WTC11 (cell line): ENCODE measurements at places on chromosomes 2 and 18. TPM values are rescaled to one million over a fixed set of nuclear protein-coding genes. Genes with fewer than 3 reads are reported as not detected.

DNA sequence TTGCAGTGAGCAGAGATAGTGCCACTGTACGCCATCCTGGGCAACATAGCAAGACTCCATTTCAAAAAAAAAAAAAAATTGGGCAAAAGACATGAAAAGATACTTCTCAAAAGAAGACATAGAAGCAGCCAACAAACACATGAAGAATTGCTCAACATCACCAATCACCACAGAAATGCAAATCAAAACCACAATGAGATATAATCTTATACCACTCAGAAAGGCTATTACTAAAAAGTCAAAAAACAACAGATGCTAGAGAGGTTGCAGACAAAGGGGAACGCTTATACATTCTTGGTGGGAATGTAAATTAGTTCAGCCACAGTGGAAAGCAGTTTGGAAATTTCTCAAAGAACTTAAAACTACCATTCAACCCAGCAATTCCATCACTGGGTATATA is 43.1 kb upstream of the CHAC2 start:
- H3K27ac ChIP-seq, result no peak overlapping the region
- H3K36me3 ChIP-seq, result peaks cover 20% of the 10 kb centered on the region
- H3K4me3 ChIP-seq, result no peak overlapping the region
- peaks cover 12% of the 10 kb centered on the region for H3K4me1 ChIP-seq
- no peaks in the 10 kb centered on the region for H3K27me3 ChIP-seq

DNA sequence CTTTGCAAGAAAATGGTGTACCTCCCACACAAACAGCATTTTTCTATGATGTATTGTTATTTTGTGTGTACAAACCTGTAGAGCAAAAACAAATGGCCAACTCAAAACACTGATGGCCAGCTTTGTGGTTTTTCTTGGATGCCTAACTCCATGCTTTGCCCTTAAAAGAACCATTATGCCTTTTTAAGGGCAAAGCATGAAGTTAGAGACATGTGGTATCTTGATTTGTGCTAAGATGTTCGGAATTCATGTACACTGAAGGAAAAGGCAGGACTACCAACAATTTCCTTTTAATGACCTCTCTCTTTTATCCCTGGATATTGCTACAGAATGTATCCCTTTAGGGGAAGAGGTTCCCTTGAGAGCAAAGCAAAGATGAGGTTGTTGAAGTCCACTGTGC is 273.6 kb downstream of the SCG2 start:
- H3K27ac ChIP-seq, result no peak overlapping the region
- H3K4me3 ChIP-seq, result no peak overlapping the region
- DNase-seq, result no peak
- peaks cover 7% of the 10 kb centered on the region; the same call in 1 of the 2 replicates for H3K4me1 ChIP-seq

DNA sequence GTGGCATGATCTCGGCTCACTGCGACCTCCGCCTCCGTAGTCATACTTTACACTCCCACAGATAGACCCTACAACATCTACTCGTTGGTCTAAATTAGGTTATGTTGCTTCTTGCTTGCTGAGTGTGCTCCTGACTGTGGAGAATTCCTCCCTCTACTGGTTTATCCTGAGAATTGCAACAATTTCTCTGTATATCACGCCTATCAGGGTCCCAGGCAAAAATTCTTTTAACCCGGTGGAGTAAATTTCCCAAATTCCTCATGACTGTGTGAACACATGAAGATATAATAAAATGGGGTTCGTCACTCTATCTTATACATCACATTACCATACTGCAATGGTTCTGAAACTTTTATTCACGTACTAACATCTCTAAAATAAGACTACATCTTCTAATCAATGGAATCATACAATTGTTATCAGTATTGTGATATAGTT is 156.7 kb downstream of the EVA1A start:
- H3K27me3 ChIP-seq, result no peaks in the 10 kb centered on the region
- H3K27ac ChIP-seq, result no peak overlapping the region
- H3K4me3 ChIP-seq, result no peak overlapping the region
- peaks cover 37% of the 10 kb centered on the region for H3K4me1 ChIP-seq
- no peaks in the 10 kb centered on the region for H3K36me3 ChIP-seq

GRCh38 chr2:69779258-69780001 is 37.5 kb downstream of the ANXA4 start:
- no peak overlapping the region for H3K4me3 ChIP-seq
- peaks cover 9% of the 10 kb centered on the region for H3K36me3 ChIP-seq
- H3K27me3 ChIP-seq, result no peaks in the 10 kb centered on the region
- DNase-seq, result no peak
- peak overlapping the region; percentile 71 for H3K27ac ChIP-seq
- peaks cover 55% of the 10 kb centered on the region for H3K4me1 ChIP-seq

DNA sequence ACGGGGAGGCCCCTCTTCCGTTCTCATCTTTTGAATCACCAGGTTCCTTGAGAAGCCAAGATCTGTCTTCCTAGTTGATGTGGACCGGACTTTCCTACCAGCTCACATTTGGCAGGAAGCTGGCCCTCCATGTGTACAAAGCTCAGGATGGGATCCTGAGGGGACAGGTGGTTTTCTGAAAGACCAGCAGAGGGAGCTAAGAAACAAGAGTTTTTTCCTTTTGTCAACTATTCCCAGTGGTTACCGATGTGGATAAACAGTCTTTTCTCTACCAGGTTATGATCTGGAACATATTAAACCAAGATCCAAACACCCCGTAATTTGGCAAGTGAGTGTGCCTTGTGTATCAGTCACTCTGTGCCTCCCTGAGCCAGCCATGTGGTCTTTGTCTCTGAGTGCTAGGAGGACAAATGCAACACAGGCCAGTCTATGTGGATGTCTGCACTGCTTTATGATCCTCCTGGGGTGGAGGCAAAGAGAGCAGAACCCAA is 25.1 kb upstream of the ARHGAP25 start:
- DNase-seq, result no peak
- no peaks in the 10 kb centered on the region for H3K36me3 ChIP-seq
- no peak overlapping the region for H3K4me3 ChIP-seq
- H3K4me1 ChIP-seq, result peaks cover 6% of the 10 kb centered on the region

DNA sequence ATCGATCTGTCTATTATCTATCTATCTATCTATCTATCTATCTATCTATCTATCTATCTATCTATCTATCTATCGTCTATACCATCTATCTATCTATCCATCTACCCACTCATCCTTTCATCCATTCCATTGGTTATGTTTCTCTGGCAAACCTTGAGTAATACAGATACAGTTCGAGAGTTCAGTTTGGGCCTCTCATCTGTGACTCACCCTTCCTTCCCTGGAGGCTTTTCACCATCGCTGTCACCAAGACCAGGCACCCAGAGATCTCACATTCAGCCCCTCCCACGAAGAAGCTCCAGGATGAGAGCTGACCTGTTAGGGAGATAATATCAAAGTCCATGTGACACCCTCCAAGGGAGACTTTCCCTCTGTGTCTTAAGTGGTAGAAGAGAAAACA is 164.1 kb upstream of the CELF4 start:
- no peaks in the 10 kb centered on the region for H3K4me1 ChIP-seq
- no peak overlapping the region for H3K4me3 ChIP-seq
- DNase-seq, result no peak
- H3K36me3 ChIP-seq, result no peaks in the 10 kb centered on the region

DNA sequence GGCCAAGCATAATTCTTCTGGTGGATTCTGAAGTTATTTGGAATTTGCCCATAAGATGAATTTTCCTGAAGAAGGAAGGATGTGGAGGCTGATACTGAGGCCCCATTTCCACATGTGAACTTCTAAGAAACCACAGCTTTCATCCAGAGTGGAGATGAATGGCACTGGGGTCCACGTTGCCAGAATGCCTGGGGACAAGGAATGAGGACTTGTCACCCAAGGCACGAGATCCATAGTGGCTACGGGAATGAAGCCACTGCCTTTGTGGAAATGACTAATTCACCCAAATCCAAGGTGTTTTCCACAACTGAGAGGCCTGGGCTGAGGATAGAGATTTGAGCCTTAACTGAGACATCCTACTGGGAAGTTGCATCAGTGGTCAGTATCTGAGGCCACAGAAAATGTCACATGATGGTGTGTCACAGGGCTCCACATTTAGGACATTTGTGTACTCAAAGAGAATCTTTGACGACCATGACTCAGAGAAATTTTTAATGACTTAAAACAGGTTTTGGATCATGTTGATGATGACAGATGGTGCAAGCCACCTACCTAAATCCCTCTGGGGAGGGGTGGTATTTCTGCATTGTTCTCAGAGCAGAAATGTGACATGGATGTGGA is 286.1 kb downstream of the SOX11 start:
- peaks cover 2% of the 10 kb centered on the region for H3K27me3 ChIP-seq
- H3K4me3 ChIP-seq, result no peak overlapping the region
- H3K4me1 ChIP-seq, result no peaks in the 10 kb centered on the region
- no peak for DNase-seq
- peaks cover 82% of the 10 kb centered on the region for H3K36me3 ChIP-seq
- no peak overlapping the region for H3K27ac ChIP-seq

DNA sequence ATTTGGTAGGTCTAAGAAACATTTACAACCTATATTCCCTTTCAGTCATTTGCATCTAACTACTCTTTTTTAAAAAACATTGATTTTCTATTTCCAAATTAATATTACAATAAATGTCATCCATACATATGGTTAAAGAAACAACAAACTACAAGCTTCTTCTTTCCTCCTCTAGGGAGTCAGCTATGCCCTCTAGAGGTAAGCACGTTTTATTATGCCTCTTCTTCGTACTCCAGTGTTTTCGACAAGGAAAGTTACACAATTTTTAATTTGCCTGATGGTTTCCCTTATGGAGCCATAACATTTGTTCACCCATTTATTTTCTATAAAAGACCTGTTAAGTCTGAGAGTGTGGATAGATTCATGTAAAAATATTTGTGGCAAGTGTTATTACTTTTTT is 183.4 kb upstream of the CDH7 start:
- H3K27me3 ChIP-seq, result no peaks in the 10 kb centered on the region
- H3K27ac ChIP-seq, result no peak overlapping the region
- peaks cover 3% of the 10 kb centered on the region; the same call in 1 of the 2 replicates for H3K4me1 ChIP-seq
- H3K36me3 ChIP-seq, result 0 out of 2 replicates have a peak, but pooled peaks cover 4% of the 10 kb centered on the region
- H3K4me3 ChIP-seq, result no peak overlapping the region
- no peak for DNase-seq

GRCh38 chr2:240523451-240524281 is 34.1 kb downstream of the ANKMY1 start:
- peaks cover 58% of the 10 kb centered on the region for H3K36me3 ChIP-seq
- H3K4me1 ChIP-seq, result peaks cover 12% of the 10 kb centered on the region
- DNase-seq, result no peak
- H3K27me3 ChIP-seq, result peaks cover 31% of the 10 kb centered on the region

DNA sequence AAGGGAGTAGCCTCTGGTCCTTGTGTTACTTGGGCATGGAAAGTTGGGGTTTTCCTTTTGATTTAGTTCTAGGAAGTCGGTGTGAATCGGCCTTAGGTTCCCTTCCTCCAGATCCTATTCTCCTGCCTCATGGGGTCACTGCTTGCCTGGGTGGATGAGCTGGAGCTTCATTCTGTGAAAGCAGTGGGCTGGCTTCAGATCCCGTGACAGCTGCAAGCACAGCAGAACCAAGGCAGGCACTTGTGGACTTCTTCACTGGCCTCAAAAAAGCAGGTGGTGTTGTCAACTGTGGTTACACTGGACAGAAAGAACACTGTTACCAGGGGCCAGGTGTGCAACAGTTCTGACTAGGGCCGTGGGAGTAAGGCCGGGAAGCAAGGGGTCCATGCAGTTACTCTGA is 243.4 kb downstream of the LDLRAD4 start:
- H3K27me3 ChIP-seq, result no peaks in the 10 kb centered on the region
- no peak overlapping the region for H3K4me3 ChIP-seq
- no peak for DNase-seq
- H3K36me3 ChIP-seq, result no peaks in the 10 kb centered on the region

DNA sequence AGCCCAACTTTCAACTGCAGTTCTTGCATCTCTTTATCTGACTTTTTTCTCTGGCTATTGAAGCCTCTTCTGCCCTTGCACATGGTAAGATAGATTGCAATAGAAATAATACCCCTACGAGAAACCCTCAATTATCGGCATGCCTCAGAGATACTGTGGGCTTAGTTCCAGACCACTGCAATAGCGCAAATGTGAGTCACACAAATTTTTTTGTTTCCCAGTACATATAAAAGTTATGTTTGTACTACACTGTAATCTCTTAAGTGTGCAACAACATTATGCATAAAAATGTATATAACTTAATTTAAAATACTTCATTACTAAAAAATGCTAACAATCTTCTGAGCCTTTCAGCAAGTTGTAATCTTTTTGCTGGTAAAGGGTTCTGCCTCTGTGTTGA is 124.7 kb downstream of the PDE1A start:
- H3K36me3 ChIP-seq, result no peaks in the 10 kb centered on the region
- no peak overlapping the region for H3K4me3 ChIP-seq
- no peak for DNase-seq
- no peaks in the 10 kb centered on the region for H3K27me3 ChIP-seq

GRCh38 chr2:218867900-218868299 is 8.3 kb downstream of the WNT6 start:
- H3K27ac ChIP-seq, result no peak overlapping the region
- H3K4me1 ChIP-seq, result peaks cover 14% of the 10 kb centered on the region
- H3K4me3 ChIP-seq, result no peak overlapping the region
- H3K36me3 ChIP-seq, result no peaks in the 10 kb centered on the region
- H3K27me3 ChIP-seq, result peaks cover 96% of the 10 kb centered on the region

DNA sequence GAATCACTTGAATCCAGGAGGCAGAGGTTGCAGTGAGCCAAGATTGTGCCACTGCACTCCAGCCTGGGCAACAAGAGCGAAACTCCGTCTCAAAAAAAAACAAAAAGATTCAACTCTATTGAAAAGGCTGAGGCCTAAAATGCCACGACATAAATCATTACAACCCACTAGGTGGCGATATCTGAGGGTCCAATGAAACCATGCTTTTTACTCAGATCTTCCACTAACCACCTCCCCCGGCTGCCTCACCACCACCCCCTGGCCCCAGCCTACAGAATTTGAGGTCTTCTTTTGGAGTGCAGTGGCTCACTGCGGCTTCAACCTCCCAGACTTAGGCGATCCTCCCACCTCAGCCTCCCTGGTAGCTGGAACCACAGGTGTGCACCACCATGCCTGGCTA is 57.5 kb downstream of the AP1S3 start:
- peaks cover 14% of the 10 kb centered on the region for H3K4me1 ChIP-seq
- no peak overlapping the region for H3K4me3 ChIP-seq
- no peaks in the 10 kb centered on the region for H3K27me3 ChIP-seq
- no peak overlapping the region for H3K27ac ChIP-seq
- H3K36me3 ChIP-seq, result peaks cover 7% of the 10 kb centered on the region; the same call in 1 of the 2 replicates

GRCh38 chr2:128312411-128312810 is 6.3 kb downstream of the HS6ST1 start:
- H3K4me1 ChIP-seq, result peaks cover 47% of the 10 kb centered on the region
- DNase-seq, result no peak
- H3K27ac ChIP-seq, result no peak overlapping the region
- H3K27me3 ChIP-seq, result no peaks in the 10 kb centered on the region
- H3K36me3 ChIP-seq, result 0 out of 2 replicates have a peak, but pooled peaks cover 5% of the 10 kb centered on the region
- H3K4me3 ChIP-seq, result no peak overlapping the region

- no peak overlapping the region for H3K4me3 ChIP-seq
- H3K4me1 ChIP-seq, result peaks cover 37% of the 10 kb centered on the region
- H3K36me3 ChIP-seq, result peaks cover 5% of the 10 kb centered on the region
- peak overlapping the region; percentile 63; the same call in 1 of the 2 replicates for H3K27ac ChIP-seq
These were observed 57.4 kb downstream of the MYO1B start for GRCh38 chr2:191302459-191303139.

Gene IL36RN
- total RNA-seq, result not detected in 3 replicates

Gene BCL2
- total RNA-seq, result 2.2 to 2.6 TPM (median 2.3 TPM) in 3 replicates

Gene ANKRD62
- total RNA-seq, result not detected in 3 replicates

Gene UGT1A3
- not detected in 3 replicates for total RNA-seq

Gene CLASP1
- 47.2 to 50.0 TPM (median 48.7 TPM) in 3 replicates for total RNA-seq

Gene SP100
- 0.62 to 1.3 TPM (median 1.2 TPM) in 3 replicates for total RNA-seq

Gene DSC3
- 2.1 to 2.8 TPM (median 2.6 TPM) in 3 replicates for total RNA-seq

Gene BCL11A
- 45.0 to 53.2 TPM (median 46.8 TPM) in 3 replicates for total RNA-seq

Gene CD207
- total RNA-seq, result not detected in 3 replicates

Gene NEURL3
- total RNA-seq, result not detected in 3 replicates
